Colonic mucosa (tissue), 4 donors: ENCODE measurements at places on chromosomes 5 and 9. TPM values are rescaled to one million over a fixed set of nuclear protein-coding genes. Genes with fewer than 3 reads are reported as not detected.

The GRXCR2 gene
- total RNA-seq = not detected

DNA sequence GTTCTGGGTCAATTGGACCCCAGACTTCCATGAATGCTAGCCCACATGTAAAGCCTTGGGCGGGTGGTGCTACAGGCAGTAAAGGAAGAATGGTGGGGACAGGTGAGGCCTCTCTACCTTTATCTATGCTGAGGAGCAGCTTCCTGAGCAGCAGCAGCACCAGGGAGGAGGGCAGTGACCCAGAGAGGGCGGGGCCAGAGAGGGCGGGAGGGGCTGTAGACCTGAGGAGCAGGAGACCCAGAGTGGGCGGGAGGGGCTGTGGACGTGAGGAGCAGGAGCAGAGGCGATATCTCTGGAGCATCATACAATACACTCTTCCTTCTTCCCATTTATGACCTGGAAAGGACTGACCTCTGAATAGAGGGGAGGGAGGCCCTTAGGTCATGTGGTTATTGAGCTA, 165.9 kb downstream of the MTRR start:
- DNase-seq = no peak
- no peak overlapping the region for H3K27ac ChIP-seq
- H3K36me3 ChIP-seq = no peaks in the 10 kb centered on the region
- no peaks in the 10 kb centered on the region for H3K4me1 ChIP-seq
- H3K27me3 ChIP-seq = no peaks in the 10 kb centered on the region
- H3K4me3 ChIP-seq = no peak overlapping the region

The GFI1B gene
- 1.1 TPM for total RNA-seq

- H3K4me1 ChIP-seq = no peaks in the 10 kb centered on the region
- H3K27ac ChIP-seq = no peak overlapping the region
- no peak for DNase-seq
- no peak overlapping the region for H3K4me3 ChIP-seq
Observed at GRCh38 chr9:20940447-20941173, 90.8 kb downstream of the HACD4 start.
